ENCODE measurements at places on chromosomes 6 and 20.

- no peak for DNase-seq
Observed at GRCh38 chr6:136607204-136607931, 57.1 kb upstream of the MAP7 start.

- no peak for DNase-seq
Observed at GRCh38 chr20:34293589-34293988, 9.6 kb downstream of the AHCY start.

DNA sequence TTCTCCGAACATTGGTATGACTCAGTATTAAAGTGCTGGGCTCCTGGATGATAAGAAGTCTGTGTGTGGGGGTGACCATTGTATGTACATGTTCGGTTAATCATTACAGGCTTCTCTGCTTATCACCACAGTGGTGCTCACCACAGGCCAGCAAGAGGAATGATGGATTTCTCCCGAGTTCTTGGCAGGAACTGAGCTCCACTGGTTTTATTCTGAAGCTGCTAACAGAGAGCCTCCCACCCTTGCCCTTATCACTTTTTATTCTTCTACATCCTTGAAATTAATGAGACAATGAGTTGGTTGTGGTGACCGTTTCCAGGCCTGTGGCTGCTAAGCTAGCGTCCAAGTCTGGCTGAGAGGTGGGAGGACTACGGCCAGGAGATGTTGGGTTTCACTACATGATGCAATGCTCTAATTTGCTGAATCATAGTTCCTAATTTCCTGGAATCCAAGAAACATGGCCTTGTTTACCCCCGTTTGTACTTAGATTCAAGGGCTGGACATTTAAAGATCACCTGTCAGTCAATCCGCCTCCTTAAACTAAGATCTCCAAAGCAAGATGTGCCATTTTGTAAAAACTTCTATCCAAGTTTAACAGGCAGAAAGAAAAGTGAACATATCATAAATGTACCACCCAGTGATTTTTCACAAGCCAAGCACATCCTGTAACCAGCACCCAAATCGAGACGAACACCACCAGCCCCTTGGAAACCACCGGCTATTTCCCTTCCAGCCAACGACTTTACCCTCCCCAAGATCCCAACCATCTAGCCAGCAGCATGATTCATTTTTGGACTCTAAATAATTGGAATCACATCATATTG lies 172.5 kb downstream of the FOXA2 start:
- DNase-seq: no peak

- no peak for DNase-seq
Observed at GRCh38 chr6:16109659-16110305, 19.1 kb upstream of the MYLIP start.

DNA sequence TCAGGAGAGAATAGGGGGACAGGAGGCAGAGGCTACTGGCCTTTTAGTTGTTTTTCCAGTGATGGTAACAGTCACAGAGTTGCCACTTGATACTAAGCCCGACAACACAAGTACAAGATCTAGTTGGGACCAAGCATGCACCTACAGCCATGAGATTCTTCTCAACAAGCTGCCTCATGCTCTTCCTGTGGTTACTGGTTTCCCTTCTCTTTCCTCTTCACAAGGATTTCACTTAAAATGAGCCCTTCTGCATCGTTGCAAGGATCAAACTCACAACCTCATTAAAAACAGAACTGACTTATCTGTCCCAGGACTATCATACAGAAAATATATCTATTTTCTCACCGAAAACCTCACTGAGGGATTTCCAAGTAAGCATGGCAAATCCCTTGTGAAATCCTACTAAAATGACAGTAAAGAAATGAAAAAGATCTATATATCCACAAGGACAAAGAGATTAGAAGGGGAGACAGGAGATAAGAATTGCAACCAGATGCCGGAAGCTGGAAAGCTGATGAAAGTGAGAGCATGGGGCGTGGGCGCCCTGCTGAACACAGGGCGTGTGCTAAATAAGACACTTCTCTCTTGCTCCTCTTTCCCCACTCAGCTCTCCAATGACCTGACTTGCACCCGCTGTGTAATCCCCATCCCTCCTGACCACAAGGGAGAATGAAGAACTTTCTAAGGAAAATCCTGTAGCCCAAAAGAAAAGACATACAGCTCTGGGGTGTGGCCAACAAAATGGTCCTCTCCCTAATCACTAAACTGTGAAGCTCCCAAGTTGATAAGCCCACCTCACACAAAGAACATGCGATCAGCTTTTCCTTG lies 13.4 kb downstream of the MTFR2 start:
- DNase-seq: no peak

DNA sequence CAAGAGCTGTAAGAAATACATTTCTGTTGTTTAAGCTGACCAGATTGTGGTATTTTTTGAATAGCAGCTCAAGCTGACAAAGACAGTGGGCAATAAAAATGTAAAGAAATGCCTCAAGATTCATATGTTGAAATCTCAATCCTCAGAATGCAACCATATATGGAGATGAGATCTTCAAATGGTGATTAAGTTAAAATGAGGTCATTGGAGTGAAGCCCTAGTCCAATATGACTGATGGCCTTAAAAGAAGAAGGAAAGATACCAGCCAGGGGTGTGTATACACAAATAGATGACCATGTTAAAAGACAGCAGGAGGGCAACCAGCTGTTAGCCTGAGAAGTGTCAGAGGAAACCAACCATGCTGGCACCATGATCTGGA lies 7.1 kb upstream of the DDO start:
- DNase-seq: no peak

GRCh38 chr6:139600919-139601475 lies 226.5 kb upstream of the CITED2 start:
- DNase-seq: peak; percentile 64

GRCh38 chr20:10625641-10626040 lies 48.2 kb downstream of the JAG1 start:
- no peak for DNase-seq

GRCh38 chr6:121504227-121504626 lies 68.8 kb downstream of the GJA1 start:
- DNase-seq: peak; percentile 1

DNA sequence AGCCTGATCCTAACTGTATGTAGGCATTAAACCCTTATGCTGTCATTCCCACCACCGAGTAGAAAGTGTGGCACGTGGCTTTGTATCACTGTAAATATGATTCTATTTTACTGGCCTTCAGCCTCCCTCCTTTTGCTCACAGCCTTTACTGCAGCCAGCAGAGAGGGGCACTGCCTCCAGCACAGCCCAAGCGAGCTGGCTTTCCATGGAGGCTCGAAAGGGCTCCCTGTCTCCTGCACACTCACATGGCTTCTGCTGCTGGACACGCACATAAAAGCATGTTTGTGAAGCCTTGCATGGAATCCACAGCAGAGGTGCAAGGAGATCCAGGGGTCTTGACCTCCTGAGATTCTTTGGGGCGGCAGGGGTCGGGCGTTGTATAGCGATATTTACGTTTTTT lies 51.3 kb downstream of the RNASET2 start:
- no peak for DNase-seq

DNA sequence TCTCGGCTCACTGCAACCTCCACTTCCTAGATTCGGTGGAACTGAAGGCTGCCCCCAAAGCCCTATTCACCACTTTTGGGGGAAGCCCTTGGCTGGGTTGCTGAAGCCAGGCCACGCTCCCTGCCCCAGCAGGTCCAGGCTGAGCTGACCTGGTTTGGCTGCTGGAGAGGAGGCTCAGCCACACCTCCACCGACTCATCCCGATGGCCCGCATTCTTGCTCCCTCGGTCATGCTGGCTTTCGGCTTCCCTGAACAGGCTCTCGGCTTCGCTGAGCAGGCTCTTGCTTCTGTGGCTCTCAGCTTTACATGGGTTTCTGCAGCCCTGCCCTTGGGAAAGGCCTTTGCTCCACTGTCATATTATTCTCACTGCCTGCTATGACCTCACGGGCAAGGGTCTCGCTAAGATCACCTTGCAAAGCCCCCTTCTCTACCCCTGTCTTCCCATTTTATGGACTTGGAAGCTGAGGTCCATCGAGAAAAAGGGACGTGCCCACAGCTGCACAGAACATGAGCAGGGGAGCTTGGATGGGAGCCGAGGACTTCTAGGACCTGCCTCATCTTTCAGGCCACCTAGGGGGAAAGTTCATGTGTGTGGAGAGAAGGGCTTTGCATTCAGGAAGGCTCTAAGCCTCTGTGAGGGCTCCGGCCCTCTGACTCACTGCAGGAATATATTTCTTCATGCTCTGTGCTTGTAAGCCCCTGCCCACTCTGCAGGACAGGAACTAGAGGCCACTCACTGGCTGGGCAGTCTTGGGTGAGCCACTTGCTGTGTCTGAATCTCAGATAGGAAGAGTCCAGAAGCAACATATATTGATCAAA lies 15.6 kb downstream of the ARHGAP40 start:
- no peak for DNase-seq

DNA sequence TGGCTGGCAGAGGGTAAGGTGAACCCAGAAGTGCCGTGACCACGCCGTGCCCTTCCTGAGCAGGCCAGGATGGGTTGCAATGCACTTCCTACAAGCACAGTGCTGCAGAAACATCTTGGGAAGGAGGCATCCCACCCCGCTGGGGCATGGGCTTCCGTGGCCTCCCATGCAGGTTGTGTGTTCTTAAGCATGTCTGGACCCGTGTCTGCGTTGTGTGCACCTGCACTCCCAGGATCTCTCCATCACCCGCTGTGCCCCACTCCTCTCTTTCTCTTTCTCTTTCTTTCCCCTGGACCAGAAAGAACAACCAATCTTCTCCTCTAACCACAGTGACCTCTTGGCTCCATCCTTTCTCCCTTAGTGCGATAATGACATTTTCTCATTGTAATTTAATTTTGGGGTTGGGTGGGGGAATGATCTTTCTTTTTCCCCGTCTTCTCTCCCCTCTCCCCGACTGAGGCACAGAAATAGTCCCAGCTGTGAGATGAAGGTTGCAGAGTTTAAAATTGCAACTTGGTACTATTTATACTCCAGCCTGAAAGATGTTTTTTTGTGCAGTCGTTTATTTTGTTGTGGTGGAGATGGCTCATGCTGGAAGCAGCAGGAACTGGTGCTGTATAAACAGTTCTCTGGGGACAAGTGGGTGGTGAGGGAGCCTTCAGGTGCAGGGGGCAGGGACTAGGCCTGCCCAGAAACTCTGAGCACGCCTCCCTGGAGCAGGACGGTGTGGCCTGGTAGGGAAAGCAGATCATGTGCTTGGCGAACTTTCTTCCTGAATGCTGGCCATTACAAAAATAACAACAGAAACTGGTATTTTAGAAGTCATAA lies 20.5 kb downstream of the BCAS4 start:
- no peak for DNase-seq

GRCh38 chr6:75283907-75284631 lies 523 bp downstream of the TMEM30A start:
- DNase-seq: peak; percentile 18

DNA sequence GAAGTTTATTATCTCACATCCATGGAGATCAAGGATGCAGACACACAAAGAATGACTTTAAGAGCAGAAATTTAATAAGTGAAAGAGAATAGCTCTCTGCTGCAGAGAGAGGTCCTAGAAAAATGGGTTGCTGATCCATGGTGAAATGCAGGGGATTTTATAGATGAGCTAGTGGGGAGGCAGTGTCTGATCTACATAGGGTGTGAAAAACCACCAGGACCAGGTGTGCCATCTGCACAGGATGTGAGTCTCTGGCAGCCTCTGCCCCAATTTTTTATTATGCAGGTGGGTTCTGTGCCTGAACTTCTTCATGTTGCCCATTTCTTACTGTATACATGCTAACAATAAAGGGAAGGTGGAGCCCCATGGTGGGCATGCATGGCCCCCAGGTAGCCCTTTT lies 19.9 kb upstream of the NANP start:
- no peak for DNase-seq

- peak; percentile 36 for DNase-seq
Observed at GRCh38 chr6:89970609-89971337, 76.5 kb downstream of the GJA10 start.

DNA sequence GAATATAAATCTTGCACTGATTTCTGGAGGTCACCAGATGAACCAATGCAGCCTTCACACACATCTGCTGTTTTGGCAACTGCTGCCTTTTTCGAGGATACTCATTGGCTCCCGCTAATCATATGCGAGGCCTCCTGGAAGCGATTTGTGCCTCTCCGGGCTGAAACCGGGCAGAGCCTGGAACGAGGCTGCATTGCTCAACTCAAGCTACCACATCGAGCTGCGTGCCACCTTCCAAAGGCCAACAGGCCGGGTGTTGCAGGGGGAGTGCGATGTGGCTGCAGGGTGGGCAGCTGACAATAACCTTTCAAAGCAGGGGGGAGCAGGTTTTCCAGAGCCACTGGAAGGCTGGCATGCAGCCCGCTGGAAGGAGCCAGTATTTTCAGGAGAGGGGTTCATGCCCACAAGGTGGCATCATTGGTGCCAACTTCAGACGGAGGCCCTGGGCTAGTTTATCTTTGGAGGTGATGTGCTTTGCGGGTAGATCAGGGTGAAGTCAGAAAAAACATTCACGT lies 122.6 kb upstream of the IFNGR1 start:
- DNase-seq: peak; percentile 55

DNA sequence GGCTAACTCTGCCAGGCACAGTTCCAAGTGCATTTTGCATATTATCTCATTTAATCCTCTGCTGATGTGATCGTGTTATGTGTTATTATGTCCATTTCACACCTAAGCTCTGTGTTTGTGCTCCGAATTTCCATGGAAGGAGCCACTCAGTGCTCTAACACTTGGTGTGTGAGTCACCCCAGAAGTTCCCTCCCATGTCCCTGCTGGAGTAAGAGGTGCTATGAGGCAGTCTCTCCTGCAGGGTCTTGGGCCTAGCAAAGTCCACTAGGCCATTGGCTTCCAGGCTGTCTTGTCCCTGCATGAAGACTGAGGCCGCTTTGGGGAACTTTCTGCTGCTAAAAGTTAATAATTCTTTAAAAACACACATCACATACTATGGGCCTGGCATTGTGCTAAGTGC lies 405.9 kb upstream of the SULF2 start:
- DNase-seq: no peak

DNA sequence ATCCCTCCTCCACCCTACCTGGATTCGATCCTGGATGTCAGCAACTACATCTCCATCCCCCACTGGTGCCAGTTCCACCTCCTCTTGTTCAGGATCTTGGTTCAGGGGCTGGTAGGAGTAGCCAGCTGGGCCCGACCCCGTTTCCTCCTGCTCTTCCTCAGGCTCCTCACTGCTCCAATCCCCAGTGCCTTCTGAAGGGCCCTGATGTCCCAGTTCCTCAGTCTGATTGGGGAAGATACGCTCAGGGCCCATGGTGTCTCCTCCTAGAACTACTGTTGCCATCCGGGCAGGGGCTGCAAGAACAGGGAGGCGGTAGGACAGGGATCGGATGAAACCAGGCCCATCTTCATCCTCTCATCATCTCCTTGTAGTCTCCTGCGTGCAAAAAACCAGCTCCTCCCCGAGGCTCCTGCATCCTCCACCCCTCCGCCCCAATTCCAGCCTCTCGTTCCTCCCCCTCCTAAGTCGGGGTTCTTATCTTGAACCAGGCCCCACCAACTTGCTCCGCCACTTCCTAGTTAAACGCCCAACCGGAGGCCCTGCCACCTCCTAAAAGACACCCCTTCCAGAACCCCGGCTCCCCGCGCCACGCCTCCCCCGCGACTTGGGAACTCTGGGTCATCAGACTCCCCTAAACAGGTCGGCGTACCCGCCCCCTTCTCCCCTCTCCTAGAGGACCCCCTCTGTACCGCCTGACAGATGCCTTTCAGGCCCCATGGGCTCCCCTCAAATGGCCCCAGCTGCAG lies 476 bp downstream of the MEA1 start:
- peak; percentile 7 for DNase-seq

GRCh38 chr20:20497242-20497978 lies 129.5 kb downstream of the INSM1 start:
- peak; percentile 51 for DNase-seq
